ENCODE measurements at places on chromosomes 6 and 20.

GRCh38 chr6:110563711-110564110 lies 87.3 kb upstream of the SLC22A16 start:
- no peak for DNase-seq

DNA sequence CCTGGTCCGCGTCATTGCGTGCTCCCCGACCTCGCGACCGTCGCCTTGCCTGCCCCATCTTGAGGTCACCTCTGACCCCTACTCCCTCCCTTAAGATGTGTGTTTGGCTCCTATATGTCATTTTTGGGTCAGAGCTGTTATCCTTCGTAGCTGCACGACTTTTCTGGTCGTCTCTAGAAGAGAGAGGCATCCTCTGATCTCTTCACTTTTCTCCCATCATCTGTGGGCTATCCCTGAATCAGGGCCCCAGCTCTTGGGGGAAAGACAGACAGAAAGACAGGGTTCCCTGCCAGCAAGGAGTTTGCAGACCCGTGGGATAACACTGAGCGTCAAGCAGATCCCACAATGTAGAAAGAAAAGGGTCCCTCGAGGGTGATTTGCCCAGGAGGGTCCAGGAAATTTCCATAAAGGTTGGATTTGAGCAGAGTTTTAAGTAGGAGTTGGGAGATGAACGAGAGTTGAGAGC lies 555 bp downstream of the FAM120B start:
- DNase-seq: no peak

- no peak for DNase-seq
These were observed 91.5 kb upstream of the MTHFD1L start for GRCh38 chr6:150773969-150774368.

DNA sequence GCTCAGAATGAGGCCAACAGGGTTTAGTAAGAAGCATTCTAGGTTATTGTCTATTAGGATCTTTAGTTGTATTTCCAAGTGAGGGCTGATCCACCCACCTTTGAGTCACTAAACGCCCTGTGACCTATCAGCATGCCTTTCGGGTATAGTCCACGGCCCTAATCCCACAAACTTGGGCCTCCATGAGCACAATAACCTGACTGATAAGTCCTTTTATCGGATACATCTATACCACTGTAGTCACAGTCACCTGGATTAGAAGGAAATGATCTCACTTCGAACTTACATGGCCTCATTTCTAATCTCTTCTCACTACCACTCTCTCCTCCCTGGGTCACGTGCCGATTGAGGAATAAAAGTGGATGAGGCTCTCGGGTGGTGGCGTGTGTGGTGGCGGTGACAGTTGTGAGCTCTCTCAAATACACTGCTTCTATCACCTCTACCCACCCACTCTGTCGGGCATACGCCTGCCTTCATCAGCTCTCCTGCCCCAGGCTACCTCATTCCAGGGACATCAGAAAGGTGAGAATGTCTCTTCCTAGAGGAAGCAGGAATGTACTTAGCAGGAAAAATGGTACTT lies 65.2 kb downstream of the TRAM2 start:
- no peak for DNase-seq

- no peak for DNase-seq
These were observed 48.9 kb upstream of the ARG1 start for GRCh38 chr6:131523988-131524673.

DNA sequence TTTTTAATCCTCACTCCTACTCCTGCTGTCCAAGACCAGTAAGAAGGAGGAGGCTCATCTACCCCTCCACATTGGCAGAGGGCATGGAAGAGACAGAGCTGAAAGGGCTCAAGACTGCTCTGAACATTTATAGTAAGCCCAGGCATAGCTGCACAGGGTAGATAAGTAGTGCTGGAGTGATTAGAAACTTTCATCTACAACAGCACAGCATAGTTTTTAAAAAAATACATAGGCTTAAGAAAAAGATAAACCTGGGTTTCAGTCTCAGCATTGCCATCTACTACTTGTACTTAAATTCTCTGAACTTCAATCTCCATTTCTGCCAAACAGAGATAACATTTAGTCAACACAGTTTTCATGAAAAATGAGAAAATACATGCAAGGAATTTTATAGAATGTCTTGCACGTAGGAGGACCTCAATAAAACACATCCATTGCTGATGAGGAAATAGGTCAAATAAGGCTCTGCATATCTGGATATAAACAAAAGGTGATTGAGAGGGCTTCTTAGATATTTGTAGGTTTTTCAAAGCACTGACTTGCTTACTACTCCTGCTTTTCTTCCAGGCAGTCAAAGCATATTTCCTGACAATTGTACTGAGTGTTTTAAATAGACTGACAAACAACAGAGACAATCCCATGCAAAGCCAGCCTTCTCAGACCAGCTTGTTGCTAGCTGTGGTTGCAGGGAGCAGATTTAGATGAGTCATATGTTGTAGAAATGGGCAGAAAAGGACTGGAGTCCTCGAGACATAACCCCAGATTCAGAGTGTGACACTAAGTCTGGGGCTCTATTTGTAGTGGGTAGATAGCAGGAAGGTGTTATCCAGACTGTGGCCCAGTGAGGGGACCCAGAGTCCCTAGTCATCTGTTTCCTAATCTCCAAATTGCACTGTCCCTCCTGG lies 107.4 kb upstream of the TAB2 start:
- DNase-seq: no peak

GRCh38 chr6:11209369-11209768 lies 23.1 kb downstream of the NEDD9 start:
- no peak for DNase-seq

DNA sequence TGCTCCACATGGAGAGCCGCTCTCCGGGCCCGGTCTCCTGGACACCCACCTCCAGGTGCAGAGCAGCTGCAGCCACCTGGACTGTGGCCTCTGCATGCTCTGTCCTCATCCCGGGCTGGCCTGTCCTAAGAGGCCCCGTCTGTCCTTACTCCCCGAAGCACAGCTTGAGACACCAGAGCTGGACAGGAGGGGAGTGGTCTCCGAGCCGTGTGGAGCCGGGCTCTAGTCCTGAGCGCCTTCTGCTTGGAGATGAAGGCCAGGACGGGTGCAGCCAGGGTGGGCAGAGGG lies 6.7 kb upstream of the NTSR1 start:
- no peak for DNase-seq

- DNase-seq: no peak
These were observed 8.0 kb upstream of the LAMP5 start for GRCh38 chr20:9506280-9506821.

GRCh38 chr6:55557146-55557545 lies 21.8 kb downstream of the HMGCLL1 start:
- no peak for DNase-seq

DNA sequence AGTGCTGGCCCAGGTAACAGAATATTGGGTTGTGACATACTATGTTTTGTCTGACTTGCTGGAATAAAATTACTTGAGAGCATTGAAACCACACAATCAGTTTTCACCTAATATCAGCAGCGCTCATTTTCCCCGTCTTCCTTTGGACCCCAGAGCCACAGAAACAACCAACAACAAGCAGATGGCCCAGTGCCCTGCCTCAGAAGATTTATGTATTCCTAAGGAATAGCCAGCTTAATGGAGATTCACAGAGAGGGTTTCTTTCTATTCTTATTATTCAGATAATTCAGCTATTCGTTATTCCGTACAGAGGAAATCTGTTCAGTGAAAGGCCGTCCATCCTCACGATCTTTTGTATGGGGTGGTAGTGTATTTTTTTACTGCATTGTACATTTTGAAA lies 154.8 kb downstream of the TMEM242 start:
- no peak for DNase-seq

DNA sequence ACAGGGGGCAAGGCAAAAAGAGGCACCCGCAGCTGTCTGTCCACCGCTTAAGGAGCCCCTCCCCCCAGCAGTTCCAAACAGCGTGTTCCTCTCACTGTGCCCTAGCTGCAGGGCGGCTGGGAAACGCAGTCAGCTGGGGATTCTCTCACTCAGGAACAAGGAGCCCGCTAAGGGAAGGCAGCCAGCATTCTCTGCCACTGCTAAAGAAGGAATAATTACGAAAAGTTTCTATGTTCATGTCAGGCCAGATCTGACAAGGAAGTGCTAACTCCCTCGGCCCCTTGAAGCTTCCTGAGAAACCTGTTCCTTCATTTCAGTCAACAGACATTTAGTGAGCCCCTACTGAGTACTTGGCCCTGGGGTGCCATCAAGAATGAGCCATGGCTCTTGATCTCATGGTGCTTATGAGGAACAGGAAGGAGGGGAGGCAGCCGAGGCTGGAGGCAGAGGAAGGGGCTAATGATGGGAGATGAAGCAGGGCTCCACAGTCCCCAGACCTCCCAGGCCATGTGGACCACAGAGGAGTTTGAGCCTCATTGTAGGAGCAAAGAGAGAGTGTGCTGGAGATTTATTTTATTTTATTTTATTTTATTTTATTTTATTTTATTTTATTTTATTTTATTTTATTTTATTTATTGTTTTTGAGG lies 101.7 kb upstream of the PMEPA1 start:
- DNase-seq: no peak

DNA sequence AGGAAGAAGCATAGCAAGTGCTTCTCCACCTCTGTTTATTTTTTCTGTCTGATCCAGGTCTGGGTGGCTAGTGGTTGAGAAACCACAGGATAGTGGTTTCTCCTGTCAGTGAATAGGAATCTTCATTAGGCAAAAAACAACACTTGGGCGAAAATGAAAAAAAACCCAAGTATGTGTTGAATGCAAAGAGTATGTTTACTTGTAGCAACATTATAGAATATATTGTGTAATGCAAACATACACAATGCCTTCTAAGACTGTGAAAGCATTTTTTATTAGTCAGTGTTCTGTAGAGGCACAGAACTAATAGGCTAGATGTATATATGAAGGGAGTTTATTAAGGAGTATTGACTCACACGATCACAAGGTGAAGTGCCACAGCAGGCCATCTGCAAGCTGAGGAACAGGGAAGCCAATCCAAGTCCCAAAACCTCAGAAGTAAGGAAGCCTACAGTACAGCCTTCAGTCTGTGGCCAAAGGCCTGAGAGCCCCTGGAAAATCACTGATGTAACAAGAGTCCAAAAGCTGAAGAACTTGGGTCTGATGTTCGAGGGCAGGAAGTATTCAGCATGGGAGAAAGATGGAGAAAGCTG lies 111.1 kb downstream of the UST start:
- no peak for DNase-seq

DNA sequence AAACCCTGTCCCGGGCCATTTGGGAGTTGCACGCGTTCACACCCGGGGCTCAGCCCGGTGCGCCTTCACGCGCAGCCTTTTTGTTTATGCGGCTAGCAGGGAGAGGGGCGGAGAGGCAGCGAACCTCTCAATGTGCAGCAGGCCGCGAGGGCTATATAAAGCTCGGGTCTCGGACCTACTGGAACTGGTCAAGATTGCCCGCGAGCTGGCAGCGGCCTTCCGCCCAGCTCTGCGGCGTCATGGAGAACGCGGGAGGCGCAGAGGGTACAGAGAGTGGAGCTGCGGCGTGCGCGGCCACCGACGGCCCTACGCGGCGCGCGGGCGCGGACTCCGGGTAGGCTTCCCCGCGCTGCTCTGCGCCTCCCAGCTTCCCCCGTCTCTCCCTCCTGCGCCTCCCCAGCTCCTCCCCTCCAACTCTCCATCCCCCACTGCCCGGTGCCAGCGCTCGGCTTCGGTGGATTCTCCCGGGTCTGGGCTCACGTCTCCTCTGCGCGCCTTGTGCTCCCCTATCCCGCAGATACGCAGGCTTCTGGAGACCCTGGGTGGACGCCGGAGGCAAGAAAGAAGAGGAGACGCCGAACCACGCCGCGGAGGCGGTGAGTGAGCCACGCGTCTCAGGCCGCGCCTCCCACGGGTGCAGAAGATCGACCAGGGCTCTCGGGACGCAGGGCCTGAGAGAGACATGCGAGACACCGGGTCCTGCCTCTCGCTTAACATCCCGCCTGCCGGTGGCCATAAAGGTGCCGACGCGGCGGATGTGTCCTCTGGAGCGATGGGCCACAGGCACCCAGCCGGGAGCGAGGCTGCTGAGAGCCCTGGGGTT lies at the start of gene RIPPLY2:
Gene RIPPLY2, plus strand, starts transcription at position 183 of the 823 bp plus-strand sequence. Its CDS starts 57 bp downstream, at position 240.
- DNase-seq: peak; percentile 51

- DNase-seq: no peak
These were observed 34.4 kb downstream of the DSE start for GRCh38 chr6:116405138-116405537.

GRCh38 chr6:162533009-162533400 lies 194.6 kb downstream of the PRKN start:
- DNase-seq: no peak

DNA sequence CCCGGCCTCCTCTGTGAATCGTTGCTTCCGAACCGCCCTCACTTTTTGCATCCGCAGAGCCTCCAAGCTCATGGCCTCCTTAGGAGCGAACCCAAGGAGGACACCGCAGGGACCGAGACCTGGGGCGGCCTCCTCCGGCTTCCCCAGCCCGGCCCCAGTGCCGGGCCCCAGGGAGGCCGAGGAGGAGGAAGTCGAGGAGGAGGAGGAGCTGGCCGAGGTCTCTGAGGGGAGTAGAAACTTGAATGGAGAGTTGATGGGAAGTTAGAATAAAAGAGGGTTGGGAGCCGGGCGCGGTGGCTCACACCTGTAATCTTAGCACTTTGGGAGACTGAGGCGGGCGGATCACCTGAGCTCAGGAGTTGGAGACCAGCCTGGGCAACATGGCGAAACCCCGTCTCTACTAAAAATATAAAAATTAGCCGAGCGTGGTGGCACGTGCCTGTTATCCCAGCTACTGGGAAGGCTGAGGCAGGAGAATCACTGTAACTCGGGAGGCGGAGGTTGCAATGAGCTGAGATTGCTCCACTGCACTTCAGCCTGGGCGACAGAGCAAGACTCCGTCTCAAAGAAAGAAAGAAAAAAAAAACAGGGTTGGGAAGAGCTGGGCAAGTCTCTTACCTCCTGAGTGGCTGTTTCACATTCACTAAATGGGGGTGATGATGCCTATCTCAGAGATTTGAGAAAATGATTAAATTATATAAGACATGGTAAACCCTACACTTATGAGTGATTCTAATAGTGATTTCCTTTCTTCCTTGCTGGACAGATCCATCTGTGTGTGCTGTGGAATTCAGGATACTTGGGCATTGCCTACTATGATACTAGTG lies 805 bp downstream of the MSH5 start:
- DNase-seq: no peak

DNA sequence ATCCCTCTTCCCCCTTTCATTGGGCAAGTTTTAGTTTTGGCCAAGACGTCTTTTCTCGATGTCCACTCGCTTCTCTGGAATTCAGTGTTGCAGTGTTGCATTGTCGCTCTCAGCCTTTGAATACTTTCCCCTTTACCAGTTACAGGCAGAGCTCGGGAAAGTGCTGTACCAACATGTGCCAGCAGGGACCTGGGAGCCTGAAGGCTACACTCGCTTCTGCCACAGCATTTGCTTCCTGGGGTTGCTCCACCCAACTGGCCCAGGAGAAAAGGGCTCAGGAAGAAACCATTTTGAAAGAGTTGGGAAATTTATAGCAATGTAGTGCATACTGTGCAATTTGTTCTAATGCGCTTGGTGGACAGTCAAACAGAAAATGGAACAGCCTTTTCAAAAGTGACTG lies 78.6 kb downstream of the LINC00237 start:
- no peak for DNase-seq

Measured in cerebellar nuclear complex (tissue), 1 donor.